AG04450 (cell line): ENCODE measurements at places on chromosomes 3 and 15. TPM values are rescaled to one million over a fixed set of nuclear protein-coding genes. Genes with fewer than 3 reads are reported as not detected.

TM4SF18 gene
- 0.09 TPM in 1 of 2 replicates, not detected in the other for polyA plus RNA-seq

SHC4 gene
- polyA plus RNA-seq, result 5.1 TPM in 2 replicates

TMEM207 gene
- not detected in 2 replicates for polyA plus RNA-seq

KATNBL1 gene
- polyA plus RNA-seq, result 25.2 and 46.6 TPM in 2 replicates

ABI3BP gene
- polyA plus RNA-seq, result 5.3 and 9.3 TPM in 2 replicates

RYK gene
- polyA plus RNA-seq, result 67.6 and 74.5 TPM in 2 replicates
